ENCODE measurements at places on chromosomes 16 and 17.

DNA sequence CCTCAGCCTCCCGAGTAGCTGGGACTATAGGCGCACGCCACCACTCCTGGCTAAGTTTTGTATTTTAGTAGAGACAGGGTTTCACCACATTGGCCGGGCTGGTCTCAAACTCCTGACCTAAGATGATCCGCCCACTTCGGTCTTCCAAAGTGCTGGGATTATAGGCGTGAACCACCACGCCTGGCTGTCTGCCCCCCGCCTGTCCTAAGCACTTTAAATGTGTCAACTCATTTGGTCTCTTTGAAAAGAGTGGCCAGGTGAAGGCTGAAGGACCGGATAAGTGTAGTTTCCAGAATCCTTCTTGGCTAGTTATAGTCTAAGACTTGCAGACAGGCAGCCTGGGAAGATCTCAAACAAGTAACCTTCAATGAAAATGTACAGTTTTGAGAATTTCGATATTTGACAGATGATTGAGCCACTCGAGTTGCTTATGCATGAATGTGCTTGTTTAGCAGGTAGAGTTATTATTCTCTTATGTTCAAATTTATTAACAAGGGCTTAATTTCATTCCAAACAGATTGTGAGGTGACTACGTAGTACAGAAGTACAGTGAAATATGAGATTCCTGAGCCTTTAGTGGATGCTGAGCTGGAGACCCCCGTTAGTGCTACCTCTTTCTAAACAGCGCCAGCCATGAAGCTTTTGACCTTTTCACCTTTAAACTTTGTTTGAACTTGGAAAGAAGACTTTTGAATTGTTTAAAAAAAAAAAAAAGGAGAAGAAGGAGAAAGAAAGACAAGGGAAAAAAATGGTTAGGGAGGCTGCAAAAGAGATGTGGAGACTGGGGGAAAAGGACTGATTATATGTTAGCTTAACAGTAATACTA lies 164.4 kb upstream of the TBX2 start:
- no peak for DNase-seq

DNA sequence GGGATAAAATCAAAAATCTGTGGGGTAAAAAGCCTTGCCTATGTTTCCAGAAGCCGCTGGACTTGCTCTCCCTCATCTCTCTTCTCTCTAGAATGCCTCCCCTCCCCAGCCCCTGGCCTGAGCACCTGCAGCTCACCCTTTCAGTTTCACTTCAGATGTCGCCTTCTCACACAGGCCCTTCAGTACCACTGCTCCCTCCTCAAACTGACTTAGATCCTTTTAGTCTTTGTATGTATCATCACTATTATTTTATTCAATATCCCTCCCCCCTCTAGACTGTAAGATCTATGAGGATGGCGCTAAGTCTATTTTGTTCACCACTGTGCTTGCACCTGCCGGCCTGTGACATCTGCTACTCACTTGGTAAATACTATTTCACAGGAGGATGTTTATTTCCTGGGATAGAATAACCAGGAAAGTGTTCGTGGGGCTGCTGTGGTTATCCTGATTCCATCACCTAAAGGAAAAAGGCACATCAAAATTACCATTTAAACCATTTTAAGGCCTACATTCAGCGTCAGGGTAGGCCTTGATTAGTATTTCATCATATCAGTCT lies 122.3 kb downstream of the MRTFB start:
- no peak for DNase-seq

DNA sequence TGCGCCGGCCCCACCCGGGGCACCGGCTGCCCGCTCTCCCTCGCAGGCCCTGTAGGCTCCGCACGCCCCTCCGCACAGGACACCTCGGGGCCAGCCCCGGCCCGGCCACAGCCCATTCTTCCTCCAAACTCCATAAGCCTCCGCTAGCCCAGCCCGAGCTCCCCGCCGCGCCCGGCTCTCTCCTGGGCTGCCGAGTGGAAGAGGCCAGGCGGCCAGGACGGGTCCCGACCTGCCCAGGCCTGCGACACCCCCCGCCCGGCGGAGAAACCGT lies 397 bp downstream of the NCOR1 start:
- peak; percentile 26 for DNase-seq

- no peak for DNase-seq
Measured at GRCh38 chr16:20137194-20137593, 63.5 kb upstream of the GPR139 start.

DNA sequence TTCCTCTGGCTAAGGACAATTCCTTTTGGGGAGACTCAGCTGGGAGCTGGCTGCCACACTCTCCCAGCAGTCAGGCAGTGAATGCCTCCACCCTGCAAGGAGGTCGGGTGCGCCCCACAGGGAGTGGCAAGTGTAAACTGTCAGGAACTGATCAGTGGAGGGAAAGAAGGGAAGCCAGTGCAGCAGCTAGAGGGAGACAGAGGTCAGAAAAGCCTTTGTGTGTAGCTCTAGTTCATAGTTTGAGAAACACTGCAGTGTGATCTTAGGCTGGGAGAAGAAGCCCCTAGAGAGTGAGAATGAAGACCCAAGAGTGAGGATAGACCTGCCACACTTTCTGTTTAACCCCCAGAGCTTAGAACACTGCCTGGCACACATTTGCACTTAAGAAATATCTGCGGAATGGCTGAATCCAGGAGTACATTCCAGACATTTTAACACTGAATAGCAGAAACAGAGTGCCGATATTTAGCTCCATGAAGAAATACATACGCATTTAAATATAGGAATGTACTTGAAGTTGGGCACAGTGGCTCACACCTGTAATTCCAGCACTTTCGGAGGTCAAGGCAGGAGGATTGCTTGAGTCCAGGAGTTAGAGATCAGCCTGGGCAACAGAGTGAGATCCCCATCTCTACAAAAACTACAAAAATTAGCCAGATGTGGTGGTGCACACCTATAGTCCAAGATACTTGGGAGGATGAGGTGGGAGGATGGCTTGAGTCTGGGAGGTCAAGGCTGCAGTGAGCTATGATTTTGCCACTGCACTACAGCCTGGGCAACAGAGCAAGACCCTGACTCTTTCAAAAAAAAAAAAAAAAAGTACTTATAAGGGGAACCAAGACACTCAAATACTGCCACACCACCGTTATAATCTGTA lies 11.1 kb upstream of the SLC5A11 start:
- no peak for DNase-seq

GRCh38 chr17:13961265-13961664 lies 108.0 kb upstream of the COX10 start:
- no peak for DNase-seq

- DNase-seq, result no peak
Measured at GRCh38 chr16:69105501-69106361, at the start of gene HAS3. Gene HAS3, plus strand, starts transcription at chr16:69105653. Its CDS starts 3,743 bp downstream, at chr16:69109396.

GRCh38 chr16:1974157-1975070 lies 2.6 kb downstream of the TBL3 start:
- DNase-seq, result no peak

DNA sequence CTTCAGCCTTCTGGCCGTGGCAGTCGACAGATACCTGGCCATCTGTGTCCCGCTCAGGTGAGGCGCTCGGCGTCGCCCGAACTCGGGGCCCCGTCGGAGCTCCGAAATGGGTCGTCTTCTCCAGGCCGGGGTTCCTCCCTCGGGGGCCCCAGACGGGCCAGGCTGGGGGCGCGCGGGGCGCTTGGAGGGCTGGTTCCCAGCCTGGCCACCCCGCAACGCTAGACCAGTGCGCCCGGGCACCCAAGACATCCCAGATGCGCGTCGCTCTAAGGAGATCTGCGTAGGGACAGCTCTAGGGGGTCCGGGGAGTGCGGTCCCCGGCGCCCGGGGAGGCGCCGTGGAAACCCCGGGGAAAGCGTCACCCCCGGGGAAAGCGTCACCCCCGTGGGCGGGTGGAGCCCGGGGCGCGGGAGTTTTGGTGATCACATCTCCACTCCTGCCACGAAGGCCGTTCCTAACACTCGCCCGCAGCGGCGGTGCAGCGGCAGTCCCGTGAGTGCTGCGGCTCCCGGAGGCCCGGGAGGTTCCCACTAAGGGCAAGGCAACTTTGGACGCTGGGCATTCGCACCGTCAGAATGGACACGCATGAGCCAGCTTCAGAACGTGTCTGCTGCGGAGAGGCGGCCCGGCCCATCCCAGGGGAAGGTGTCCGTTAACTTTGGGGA lies 729 bp downstream of the ADORA2B start:
- no peak for DNase-seq

GRCh38 chr16:72853575-72854266 lies 194.2 kb downstream of the ZFHX3 start:
- DNase-seq, result no peak

GRCh38 chr17:77615703-77616253 lies 342.7 kb upstream of the TNRC6C start:
- no peak for DNase-seq

DNA sequence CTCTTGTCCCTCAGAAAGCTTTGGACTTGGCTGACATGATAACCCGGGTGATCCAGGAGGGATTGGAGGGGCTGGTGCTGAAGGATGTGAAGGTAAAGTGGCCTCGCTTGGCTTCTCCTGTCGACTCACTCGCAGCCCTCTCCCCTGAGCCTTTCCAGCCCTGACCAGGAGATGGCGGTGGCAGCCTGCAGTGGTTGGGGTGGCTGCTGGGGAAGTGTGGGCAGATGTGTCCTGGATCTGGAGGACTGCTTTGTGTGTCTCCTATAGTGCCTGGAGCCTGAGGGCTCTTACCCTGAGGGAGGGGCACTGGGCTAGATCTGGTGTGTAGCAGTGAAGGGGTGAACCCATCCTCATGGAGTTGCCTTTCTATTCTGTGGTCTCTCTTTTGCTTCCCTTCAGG lies 17.9 kb downstream of the LIG3 start:
- peak; percentile 63 for DNase-seq

DNA sequence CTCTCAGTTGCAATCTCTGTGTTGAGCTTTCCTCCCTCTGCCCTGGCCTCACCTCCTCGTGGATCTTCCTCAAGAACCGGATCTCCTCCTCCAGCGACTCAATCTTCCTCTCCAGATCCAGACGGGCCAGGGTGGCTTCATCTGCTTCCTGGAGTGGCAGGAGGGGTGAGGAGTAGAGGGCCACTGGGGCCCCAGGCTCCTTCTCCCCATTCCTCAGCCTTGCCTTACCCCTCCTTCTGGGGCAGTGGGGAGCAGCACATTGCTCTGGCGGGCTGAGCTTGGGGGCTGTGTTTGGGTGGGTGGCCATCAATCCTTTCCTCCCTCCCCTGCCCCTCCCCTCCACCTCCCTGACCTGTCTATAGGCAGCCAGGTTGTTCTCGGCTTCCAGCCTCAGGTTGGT lies 1.6 kb downstream of the GFAP start:
- no peak for DNase-seq

DNA sequence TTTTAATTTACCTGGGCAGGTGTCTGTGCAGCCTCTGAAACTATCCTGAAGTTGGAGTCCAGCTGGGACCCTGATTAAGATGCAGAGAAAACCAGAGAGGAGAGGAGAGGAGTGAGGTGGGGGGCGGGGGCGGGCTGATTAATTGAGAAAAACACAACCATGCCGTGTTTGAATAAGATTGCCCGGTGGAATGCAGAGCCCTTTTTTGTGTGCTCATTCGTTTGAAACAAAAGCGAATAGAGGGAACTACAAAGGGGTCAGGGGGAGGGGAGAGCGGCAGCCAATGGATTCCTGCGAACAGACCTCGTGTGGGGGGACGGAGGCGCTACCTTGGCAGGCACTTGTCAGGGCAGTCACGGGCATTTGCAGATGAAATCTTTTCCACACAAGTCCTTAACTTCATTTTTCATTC lies 355.8 kb downstream of the SOX9 start:
- DNase-seq, result no peak

GRCh38 chr17:42521666-42522262 lies 14.3 kb upstream of the NAGLU start:
- DNase-seq, result no peak

GRCh38 chr16:11088831-11089230 lies 144.5 kb downstream of the CLEC16A start:
- no peak for DNase-seq

DNA sequence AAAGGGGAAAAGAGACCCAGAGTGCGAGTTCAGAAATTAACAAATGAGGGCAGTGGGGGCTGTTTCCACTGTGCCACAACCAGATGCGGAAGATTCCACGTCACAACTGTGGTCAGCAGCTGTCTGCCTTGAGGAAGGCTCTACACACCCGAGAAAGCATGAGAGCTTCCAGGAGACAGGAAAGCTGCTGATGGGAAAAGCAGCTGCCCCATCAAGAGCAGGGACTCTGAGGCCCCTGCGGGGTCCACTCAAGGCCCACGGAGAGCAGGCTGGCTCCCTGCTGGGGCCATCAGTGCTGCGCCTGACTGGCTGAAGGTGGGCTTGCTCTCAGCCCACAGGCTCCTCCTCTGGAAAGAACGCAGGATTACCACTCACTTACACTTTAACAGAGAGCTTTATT lies 14.8 kb upstream of the TRAP1 start:
- no peak for DNase-seq

GRCh38 chr17:6327007-6327406 lies 107.9 kb downstream of the AIPL1 start:
- DNase-seq, result no peak

DNA sequence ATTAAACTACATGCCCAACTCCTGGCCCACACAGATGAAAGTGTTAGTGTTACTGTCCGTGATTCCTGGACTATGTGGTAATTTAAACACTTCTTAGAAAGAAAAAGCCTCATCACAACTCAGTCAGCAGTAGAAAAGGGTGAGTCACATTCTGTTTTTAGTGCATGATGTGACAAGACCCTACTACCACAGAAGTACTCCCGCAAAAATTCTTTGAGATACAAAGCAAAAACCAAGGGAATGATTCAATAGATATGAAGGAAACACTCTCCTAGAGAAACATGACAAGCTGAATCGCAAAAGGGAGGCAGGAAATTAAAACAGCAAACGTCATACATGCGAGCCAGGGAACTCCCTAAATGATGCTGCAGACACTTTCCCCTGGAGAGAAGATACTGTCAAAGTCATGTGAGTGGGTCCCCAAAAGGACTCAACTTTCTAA lies 14.4 kb downstream of the SNN start:
- no peak for DNase-seq

GRCh38 chr16:69847643-69848042 lies 85.5 kb downstream of the WWP2 start:
- DNase-seq, result no peak

DNA sequence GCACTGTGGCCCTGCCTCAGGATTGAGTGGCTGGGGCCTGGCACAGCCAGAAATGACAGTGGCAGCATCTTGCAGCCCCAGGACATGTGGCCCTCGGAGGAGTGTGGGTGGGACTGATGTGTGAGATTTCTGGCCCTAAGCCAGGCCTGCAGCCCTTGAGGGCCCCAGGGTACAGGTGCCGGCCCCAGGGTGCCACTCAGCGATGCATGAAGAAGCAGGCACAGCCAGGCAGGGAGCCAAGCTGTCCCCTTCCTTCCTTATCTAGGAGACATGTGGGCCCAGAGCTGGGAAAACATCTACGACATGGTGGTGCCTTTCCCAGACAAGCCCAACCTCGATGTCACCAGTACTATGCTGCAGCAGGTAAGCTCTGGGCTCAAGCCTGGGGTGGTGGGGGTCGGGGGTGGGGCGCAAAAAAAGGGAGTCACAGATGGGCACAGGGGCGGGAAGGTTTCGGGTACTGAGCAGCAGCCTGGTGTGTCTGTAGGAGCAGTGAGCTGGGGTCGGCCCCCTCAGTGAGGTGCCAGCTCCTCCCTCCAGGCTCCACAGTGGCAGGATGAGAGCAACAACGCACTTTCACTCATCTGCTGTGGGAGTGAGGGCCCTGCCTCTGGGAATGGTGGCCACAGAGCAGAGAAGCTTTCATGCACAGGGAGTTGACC lies 4.1 kb downstream of the ACE start:
- no peak for DNase-seq

- DNase-seq, result no peak
Measured at GRCh38 chr17:20010936-20011335, 1.8 kb downstream of the SPECC1 start.

Measured in stimulated activated CD8-positive, alpha-beta memory T cell treated with anti-CD3 and anti-CD28 coated beads, Interleukin-7, amount 100 ng/mL, for 48 hours (primary cell).